ENCODE measurements at places on chromosomes 4 and X.

GRCh38 chr4:139532947-139533346 lies 23.1 kb downstream of the SETD7 start:
- DNase-seq: no peak

DNA sequence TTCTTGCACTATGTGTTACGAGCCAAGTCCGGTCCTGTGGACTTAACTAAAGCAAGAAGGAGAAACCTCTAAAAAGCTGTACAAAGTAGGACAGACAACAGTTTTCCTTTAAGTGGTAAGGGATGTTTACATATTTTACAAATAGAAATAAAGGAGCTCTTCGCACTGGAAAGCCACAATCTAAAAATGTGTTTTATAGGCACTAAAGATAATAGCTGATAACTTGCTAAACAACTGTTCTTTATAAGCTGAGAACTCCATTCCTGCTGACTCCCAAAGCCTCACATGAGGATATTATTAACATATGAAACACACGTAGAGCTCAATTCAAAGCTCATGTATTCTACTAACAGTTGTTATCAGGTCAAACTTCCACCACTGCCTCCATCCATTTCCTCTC lies 519.9 kb downstream of the INPP4B start:
- no peak for DNase-seq

GRCh38 chr4:53089936-53090729 lies 228.0 kb downstream of the RASL11B start:
- DNase-seq: no peak

DNA sequence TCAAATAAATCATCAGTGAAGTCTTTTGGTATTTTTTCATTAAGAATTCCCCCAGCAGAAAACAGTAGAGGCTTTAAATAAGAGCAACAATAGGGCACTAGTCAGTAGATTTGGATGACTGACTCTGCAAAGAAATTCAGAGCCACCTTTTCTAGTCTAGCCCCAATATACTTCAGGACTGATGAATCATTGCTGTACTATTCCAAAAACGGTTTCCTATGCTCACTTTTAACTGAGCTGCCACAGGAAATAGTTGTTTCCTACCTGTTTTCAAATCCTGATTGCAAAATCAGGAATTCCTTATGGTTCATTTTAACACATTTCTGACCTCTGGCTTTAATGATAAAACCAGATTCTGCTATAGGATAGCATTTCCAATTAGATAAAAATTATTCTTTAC lies 171.6 kb downstream of the NR3C2 start:
- DNase-seq: no peak

GRCh38 chrX:130654409-130654950 lies 248.5 kb downstream of the ENOX2 start:
- DNase-seq: no peak

DNA sequence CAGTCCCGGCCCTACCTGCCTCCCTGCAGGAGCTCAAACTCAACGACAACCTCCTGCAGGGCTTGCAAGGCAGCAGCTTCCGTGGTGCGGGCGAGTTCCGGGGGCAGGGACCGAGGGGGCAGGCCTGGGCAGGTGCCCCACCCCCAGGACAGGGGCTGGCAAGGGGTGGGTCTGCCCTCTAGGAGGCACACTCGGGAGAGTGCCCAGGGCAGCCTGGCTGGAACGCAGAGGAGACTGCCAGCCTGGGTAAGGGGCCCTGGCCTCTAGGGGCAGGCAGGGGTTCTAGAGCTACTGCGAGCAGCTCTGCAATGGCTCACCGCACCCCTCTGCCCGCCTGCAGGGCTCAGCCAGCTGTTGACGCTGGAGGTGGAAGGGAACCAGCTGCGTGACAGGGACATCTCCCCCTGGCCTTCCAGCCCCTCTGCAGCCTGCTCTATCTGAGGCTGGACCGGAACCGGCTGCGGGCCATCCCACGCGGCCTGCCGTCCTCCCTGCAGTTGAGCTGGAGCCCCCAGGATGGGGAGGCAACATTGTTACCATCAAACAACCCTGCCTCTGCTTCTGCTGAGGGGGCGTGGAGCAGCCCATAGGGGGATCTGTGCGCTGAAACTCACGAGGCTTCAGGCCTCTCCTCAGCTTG lies 12.1 kb upstream of the HAUS7 start:
- DNase-seq: no peak

DNA sequence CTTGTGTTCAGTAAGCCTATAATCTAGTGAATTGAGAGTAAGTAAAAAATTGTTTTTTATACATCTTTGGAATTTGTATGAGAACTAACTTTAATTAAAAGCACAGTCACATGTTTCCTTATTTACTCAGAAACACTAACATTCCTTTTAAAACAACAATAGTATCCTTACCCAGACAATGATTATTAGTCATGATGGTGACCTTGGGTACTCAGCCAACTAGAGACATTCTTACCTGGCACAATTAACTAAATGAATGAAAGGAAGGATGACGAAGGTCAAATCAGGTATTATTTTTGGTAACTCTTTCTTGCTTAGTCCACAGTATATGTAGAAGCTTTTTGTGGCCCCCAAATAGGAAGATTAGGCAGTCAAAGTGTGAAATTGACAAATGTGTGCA lies 901.0 kb downstream of the FAT4 start:
- DNase-seq: no peak

- DNase-seq: no peak
Measured at GRCh38 chr4:54837576-54838140, 179.9 kb downstream of the KIT start.

- DNase-seq: no peak
Measured at GRCh38 chr4:158102904-158103303, 69.9 kb downstream of the GASK1B start.

DNA sequence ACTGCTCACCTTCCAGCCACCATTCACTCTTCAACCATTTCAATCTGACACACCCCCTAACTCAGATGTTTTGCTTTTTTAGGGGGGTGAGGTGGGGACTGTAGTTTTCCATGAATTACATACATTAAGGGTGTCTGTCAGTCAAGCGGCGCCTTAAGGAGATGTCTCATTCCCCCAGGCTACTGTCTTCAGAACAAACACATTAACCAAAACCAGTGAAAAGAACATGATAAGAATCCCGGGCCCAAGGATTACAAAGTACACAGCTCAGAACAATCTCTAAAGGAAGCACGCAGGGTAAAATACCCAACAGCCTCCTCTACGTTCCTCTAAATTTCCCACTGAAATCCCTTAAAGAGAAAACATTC lies 62.5 kb upstream of the IRF2 start:
- no peak for DNase-seq

DNA sequence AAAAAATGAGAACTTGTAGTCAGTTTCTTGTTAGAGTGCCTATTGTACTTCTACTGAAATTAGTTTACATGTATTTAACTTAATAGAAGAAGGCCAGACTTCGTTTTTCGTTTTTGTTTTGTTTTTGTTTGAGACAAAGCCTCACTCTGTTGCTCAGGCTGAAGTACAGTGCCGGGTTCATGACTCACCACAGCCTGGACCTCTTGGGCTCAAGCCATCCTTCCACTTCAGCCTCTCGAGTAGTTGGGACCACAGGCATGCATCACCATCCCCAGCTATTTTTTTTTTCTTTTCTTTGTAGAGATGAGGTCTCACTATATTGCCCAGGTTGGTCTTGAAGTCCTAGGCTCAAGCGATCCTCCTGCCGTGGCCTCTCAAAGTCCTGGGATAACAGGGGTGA lies 793.9 kb downstream of the ADGRL3 start:
- DNase-seq: no peak

DNA sequence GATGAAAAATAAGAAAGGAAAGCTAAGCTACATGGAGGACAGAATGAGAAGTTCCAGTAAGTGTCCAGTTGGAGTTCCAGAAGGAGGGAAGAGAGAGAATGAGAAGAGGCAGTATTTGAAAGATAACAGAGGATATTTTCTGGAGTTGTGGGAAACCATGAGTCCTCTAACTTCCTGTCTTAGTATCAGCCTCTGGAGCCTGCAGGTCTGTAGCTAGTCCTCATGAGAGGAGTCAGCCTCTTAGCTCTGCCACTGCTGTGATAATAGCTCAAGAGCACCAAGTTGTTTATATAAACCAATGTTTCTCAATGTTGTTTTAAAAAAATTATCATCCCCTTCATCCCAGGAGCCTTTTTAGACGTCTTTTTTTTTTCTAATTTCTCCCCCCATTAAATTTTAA lies 2.4 kb upstream of the PLAC1 start:
- DNase-seq: no peak

DNA sequence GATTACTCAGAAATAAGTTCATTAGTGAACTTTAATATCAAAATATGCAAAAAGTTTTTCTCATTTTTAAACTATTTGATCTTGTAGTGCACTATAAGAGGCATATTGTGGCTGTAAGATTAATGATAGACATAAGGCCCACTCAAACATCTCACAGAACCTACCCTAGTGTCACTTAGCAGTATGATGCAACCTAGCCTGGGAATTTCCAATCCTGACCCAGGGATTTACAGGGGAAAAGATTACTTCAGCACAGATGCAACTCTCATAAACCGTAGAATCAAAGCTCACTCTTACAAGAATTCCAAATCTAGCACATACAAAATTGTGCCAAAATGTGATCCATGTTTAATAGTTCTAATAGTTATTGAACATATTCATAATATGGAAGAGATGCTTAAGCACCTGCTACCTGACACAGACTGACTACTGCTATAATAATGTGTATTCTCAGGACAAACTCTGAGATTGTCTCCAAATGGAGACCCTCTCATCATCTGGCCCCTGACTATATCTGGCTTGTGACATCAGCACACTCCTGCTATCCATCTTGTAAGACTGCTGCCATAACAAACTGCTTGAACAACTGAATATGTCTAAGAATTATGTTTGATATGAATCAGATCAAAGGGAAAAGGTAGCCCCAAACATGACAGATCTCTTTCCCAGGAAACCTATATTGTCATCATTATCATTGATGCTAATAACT lies 271.9 kb downstream of the PABPC4L start:
- no peak for DNase-seq

DNA sequence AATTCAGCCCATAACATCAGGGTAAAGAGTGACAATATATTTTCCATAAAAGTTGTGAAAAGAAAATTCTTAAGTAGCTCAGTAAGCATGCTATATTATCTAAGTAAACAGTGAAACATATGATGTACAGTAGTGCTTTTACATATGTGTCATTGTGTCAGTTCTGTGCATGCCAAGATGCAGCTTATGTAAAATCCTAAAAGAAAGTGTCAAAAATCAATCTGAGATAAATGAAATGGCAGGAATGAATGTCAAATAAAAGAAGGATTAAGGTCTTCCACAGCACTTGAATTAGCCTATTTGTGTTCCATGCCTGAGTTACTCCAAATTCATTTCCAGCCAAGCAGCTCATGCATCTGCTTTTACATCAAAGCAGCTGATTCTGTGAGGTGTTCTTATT lies 452.7 kb upstream of the HS3ST1 start:
- DNase-seq: no peak

GRCh38 chr4:90951037-90951436 lies 823.8 kb downstream of the CCSER1 start:
- no peak for DNase-seq

DNA sequence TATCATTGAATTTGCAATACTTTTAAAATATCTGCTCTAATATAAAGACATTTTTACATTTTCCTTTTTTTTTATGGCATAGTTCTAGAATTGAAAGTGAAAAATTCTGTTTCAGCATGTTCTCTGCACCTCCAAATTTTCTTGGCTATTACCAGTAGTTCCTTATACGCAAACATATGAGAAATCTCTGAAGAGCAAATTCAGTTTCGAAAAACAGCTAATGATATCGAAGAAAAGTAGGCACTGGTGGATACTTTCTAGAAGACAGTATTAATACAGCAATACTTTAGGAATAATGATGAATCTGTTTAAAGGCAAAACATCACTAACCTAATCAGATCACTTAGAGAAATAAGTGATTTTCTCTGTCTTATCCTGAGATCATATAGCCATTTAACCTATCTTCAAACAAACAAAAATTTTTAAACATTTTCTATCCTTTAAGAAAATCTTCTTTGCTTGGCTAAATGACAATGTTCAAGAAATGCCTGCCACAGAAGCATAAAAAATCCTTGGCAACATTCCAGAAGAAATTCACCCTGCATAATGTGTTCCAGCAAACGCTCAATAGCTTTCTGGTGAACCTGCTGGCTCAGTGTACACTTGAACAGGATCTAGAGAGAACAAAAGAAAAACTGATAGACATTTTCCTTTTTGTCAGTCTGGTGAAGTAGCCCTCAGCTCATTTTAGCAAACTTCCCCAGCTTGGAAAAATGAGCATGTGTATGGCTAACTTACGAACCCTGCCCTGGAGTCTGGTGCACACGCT lies 51.2 kb upstream of the KLF3 start:
- no peak for DNase-seq

DNA sequence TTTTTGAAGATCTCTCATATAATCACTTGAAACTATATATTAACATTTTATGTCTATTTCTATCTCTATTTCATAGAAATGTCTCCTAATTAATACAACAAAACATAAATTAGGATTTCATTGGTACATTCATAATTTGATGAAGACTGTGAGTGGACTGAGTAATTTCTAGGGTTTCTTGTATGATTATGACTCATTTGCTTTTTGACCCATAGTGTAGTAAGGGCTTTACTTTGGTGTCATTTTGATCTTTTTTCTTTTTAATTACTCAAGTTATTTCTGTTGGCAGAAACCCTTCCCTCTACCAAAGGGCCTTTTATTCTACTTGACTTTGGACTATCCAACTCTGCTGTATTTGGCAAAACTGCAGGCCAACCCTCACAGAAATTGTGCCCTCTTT lies 207.9 kb upstream of the MAGEB16 start:
- no peak for DNase-seq

Data from coronary artery (tissue), 2 donors.